Activated naive CD4-positive, alpha-beta T cell treated with anti-CD3 and anti-CD28 coated beads, Interleukin-2, amount 10 ng/mL, durations not matched to agents 7 days and 5 days (primary cell): ENCODE measurements at places on chromosomes 11 and 22.

- H3K36me3 ChIP-seq, result no peaks in the 10 kb centered on the region
- no peaks in the 10 kb centered on the region for H3K27me3 ChIP-seq
- no peak overlapping the region for H3K4me3 ChIP-seq
- no peak overlapping the region for H3K27ac ChIP-seq
Observed at GRCh38 chr11:20754933-20755332, 85.5 kb downstream of the NELL1 start.

- peak; percentile 95 for DNase-seq
- peaks cover 9% of the 10 kb centered on the region for H3K36me3 ChIP-seq
- H3K4me1 ChIP-seq, result peaks cover 25% of the 10 kb centered on the region
- peaks cover 4% of the 10 kb centered on the region for H3K27me3 ChIP-seq
Observed at GRCh38 chr11:65498977-65499712, at the start of gene MALAT1. Gene MALAT1, plus strand, starts transcription at chr11:65499045.

DNA sequence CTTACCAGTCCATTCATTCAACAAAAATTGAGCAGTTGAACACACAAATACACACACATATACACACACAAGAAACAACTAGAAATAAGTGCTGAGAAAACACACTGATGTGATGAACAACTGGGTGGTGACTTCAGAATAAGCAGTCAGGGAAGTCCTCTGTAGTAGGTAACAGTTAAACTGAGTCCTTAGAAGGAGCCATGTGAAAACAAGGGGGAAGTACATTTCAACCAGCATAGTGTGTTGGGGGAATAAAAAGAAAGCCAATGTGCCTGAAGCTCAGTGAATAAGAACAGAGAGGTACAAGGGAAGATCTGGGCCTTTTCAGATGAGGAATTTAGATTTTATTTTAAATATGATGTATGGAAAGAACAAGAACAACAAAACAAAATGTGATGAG is 6.8 kb upstream of the TMEM123 start:
- H3K36me3 ChIP-seq, result peaks cover 11% of the 10 kb centered on the region
- H3K4me1 ChIP-seq, result peaks cover 65% of the 10 kb centered on the region
- H3K27ac ChIP-seq, result no peak overlapping the region
- peaks cover 4% of the 10 kb centered on the region for H3K27me3 ChIP-seq
- no peak for DNase-seq
- H3K4me3 ChIP-seq, result no peak overlapping the region

DNA sequence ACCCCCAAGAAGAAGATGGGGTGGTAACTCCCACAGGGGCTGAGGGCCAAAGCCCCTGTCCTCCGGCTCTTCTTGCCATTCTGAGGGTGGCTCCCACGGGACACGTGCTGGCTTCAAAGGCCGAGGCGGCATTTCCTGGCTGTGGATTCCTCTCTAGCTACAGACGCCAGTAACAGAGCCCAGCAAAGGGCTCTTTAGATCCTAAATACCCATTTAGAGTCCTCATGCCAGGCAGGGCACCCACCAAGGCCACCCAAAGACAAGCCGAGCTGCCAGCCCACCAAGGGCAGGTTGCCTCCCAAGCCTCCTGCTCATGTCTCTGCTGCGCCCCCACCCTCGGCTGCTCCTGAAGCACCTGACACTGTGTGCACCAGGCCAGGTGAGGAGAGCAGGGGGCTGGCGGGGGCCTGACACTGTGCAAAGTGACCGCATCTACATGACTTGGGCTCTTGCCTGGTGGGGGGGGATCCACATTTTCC is 5.7 kb downstream of the LRFN4 start:
- no peak overlapping the region for H3K4me3 ChIP-seq
- no peaks in the 10 kb centered on the region for H3K27me3 ChIP-seq
- H3K27ac ChIP-seq, result no peak overlapping the region
- no peak for DNase-seq
- H3K4me1 ChIP-seq, result no peaks in the 10 kb centered on the region
- no peaks in the 10 kb centered on the region for H3K36me3 ChIP-seq

- DNase-seq, result peak; percentile 86
- peak within 1 kb of the TSS; percentile 83 for H3K4me3 ChIP-seq
- peaks cover 49% of the 10 kb centered on the region for H3K36me3 ChIP-seq
- H3K4me1 ChIP-seq, result peaks cover 28% of the 10 kb centered on the region
Observed at GRCh38 chr11:313787-314553, at the start of gene IFITM1. Gene IFITM1, plus strand, starts transcription at chr11:314040. Its CDS starts 131 bp downstream, at chr11:314171.

DNA sequence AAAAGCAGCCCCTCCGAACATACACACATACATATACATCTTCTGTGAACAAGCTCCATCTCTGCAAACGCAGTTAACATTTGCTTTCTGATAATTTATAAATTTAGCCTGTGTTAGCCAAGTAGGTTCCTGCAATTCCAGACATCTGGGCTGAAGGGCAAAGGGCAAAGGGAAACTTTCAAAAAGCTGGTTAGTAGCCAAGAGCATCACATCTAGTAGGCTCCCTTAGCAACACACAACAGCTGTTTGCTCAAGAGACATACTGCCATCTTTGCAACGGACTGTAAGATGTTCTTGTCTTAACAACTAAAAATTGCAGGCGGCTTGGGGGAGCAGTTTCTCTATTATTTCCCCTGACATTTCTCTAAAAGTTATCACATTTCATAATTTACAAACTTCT is 134.9 kb downstream of the RBFOX2 start:
- H3K4me3 ChIP-seq, result no peak overlapping the region
- peaks cover 20% of the 10 kb centered on the region for H3K27me3 ChIP-seq

DNA sequence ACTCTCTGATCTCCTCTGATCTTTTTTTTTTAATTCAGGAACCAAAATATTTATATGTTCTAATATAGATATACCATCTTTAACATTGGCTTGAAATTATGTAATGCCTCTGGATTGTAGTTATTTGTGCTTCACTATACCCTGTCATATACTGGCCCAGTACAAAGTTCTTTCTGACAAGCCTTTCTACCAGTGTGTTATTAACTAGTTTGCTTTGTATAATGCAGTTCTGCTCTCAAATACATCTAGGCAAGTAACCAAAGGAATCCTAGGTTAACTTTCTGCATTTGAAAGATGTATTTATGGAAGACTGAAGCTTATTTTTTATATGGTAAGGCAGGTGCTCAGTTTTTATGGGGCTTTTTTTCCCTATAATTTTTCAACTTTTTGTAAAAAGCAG is 36.1 kb downstream of the ARHGEF12 start:
- H3K4me3 ChIP-seq, result no peak overlapping the region
- H3K36me3 ChIP-seq, result no peaks in the 10 kb centered on the region
- H3K27ac ChIP-seq, result no peak overlapping the region
- H3K27me3 ChIP-seq, result peaks cover 18% of the 10 kb centered on the region

DNA sequence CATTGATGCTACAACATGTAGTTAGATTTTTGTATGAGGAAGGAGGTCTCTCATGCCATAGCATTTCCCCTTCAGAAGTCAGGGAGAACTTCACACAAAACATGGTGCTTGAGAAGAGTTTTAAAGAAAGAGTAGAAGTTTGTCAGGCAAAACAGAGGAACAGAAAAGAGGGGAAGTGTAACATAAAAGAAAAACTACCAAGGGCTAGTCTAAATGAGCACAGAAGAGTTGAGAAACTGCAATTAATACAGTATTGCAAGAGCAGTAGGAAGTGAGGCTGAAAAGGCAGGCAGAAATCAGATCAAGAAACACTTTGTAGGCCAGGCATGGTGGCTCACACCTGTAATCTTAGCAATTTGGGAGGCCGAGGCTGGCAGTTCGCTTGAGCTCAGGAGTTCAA is 61.0 kb downstream of the FAM168A start:
- no peak overlapping the region for H3K4me3 ChIP-seq
- no peak for DNase-seq
- peaks cover 2% of the 10 kb centered on the region for H3K36me3 ChIP-seq
- H3K27me3 ChIP-seq, result no peaks in the 10 kb centered on the region
- H3K4me1 ChIP-seq, result peaks cover 27% of the 10 kb centered on the region

DNA sequence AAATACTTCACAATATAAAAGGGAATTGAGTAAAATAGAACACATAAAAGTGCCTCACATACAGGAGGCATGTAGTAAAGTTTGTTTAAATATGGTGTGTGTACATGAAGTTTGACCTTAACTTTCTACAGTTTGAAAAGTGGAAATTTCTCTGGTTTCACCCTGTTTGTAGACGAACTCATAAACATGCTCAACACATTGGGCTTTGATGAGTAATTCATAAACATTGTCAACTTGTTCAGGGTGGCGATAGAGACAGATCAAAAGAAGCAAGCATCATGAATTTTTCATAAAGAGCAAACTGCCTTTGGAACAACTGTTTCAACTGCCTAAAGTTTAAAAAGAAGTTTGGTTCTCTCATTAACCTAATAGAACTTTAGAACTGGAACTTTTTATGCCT is 9.1 kb downstream of the SLN start:
- peaks cover 2% of the 10 kb centered on the region for H3K27me3 ChIP-seq
- H3K4me1 ChIP-seq, result no peaks in the 10 kb centered on the region
- H3K27ac ChIP-seq, result no peak overlapping the region
- H3K4me3 ChIP-seq, result no peak overlapping the region
- no peak for DNase-seq

DNA sequence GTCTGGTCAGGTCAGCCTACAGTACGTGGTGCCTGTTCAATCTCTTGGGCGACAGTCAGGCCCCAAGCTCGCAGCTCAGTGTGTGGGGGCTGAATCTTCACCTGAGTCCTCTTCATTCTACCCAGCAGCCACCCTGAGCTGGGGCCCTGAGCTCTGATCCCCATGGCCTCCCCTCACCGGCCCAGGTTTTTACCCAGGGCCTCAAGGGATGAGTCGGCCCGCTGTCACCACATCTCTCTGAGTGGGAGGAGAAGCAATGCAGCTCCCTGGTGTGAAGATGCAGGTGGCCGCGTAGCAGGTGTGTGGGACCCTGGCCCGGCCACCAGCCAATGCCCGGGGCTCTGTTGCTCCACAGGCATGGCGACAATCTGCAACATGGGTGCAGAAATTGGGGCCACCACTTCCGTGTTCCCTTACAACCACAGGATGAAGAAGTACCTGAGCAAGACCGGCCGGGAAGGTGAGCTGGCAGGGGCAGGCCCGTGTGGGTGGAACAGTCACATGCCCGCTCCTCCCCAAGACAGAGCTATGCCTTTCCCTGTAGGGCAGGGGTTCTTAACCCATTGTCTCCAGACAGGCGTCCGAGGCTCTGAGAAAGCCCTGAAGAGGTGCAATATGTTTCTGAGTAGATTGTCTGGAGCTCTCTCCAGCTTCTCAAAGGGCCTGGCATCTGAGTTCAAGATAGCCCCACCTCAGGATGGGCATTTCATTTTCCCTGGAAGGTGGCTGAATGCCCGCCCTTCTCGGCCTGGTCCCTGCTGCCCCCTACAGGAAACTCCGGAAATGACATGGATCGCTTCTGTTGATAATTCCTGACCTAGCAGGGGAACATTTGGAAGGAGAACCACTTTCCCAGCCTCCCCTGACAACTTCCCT is 26.9 kb downstream of the POLR3H start:
- peaks cover 14% of the 10 kb centered on the region for H3K36me3 ChIP-seq
- H3K4me3 ChIP-seq, result no peak overlapping the region
- no peaks in the 10 kb centered on the region for H3K4me1 ChIP-seq
- no peak overlapping the region for H3K27ac ChIP-seq
